Posterior vena cava (tissue), 2 donors: ENCODE measurements at places on chromosomes 12 and 14. TPM values are rescaled to one million over a fixed set of nuclear protein-coding genes. Genes with fewer than 3 reads are reported as not detected.

CABP1 gene
- 5.5 TPM for total RNA-seq

PLCZ1 gene
- not detected for total RNA-seq

ARPC3 gene
- 167 TPM for total RNA-seq

KRT75 gene
- not detected for total RNA-seq

GRCh38 chr12:49678711-49679110 lies 28.5 kb downstream of the FMNL3 start:
- no peak for DNase-seq

- DNase-seq: no peak
These were observed 723.4 kb downstream of the TRHDE start for GRCh38 chr12:72995616-72996015.

DNA sequence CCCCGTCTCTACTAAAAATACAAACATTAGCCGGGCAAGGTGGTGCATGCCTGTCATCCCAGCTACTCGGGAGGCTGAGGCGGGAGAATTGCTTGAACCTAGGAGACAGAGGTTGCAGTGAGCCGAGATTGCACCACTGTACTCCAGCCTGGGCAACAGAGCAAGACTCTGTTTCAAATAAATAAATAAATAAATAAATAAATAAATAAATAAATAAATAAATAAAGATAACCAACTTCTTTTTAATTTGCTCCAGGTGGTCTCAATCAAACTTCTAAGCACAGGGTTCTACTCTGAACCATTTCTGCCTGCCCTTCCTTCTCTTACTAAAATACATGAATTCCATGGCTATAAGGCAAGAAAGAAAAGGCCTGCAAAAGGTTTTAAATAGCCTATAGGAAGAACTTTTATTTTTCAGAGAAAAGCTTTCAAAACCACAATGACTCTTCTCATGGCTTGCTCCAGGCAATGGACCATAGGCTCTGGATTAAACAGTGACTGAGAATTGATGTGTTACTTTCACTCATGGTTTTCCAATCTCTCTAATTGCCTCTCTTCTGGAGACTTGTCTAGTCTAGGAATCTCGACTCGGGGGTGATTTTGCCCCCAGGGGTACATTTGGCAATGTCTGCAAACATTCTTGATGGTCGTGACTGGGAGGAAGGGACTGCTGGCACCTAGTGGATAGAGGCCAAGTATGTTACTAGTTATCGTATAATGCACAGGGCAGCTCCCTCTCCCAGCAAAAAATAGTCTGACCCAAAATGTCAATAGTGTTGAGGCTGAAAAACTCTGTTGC lies 14.4 kb downstream of the IGF1 start:
- no peak for DNase-seq

- DNase-seq: no peak
These were observed 98.6 kb downstream of the IRF2BPL start for GRCh38 chr14:76929927-76930326.

DNA sequence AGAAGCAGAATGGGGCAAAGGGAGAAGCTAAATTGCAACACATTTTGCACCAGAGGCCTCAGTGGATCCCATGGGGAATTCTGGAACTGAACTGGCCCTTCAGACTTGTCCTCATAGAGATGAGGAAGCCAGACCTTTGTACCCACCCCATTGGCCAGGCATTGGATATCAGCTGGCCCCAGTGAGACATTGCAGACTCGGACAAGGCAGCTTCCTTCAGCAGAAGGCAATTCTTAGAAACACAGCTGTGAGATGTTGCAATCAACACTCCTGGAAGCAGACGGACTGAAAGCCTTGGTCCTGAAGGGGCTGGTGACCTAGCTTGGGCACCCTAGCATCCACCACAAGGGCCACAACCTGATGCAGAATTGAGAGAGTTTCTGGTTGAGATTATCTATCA lies 218.1 kb downstream of the MSRB3 start:
- DNase-seq: no peak

- DNase-seq: no peak
These were observed 104.5 kb downstream of the SLC2A13 start for GRCh38 chr12:40001406-40001805.
